Stimulated activated CD4-positive, alpha-beta T cell treated with anti-CD3 and anti-CD28 coated beads, Interleukin-4, amount 100 ng/mL, for 1 hour (primary cell): ENCODE measurements at places on chromosomes 3 and 15.
A peak's percentile ranks its signal among the peaks of the same experiment; 100 is the strongest.

GRCh38 chr3:176075046-176075445 lies 1122.2 kb downstream of the TBL1XR1 start:
- no peak for DNase-seq

DNA sequence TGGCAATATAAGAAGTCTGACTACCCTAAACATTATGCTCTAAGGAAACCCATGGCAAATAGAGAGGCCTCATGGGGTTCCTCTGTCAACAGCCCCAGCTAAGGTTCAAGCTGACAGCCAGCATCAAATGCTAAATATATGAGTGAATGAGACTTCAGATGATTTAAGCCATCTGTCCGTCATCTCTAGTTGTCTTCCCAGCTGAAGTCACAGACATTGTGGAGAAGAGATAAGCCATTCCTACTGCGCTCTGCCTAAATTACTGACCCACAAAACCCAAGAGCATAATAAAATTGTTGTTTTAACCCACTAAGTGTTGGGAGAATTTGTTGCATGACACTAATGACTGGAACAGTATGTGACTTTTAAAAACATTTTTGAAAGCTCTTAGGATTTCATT lies 87.3 kb upstream of the IGSF10 start:
- DNase-seq, result no peak

- DNase-seq, result no peak
Measured at GRCh38 chr3:195030791-195031321, 240.1 kb downstream of the XXYLT1 start.

DNA sequence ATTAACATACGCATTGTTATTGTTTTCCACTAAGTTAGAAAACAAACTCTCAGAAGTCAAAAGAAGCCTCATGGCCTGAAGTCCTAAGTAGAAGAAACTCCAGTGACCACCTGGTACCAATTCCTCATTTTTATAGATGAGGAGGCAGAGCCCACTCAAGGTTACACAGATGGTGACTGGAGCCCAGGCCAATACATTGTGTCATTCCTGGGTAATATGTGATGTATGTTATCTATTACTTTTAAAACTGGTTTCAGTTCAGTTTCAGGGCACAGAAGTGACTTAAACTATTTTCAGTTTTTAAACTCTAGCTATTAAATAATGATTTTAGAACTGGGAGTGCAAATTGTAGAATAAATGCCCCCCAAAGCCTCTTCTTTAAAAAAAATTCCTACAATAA lies 66.7 kb upstream of the STXBP5L start:
- DNase-seq, result no peak

- no peak for DNase-seq
Measured at GRCh38 chr3:9852528-9852927, 8.7 kb upstream of the RPUSD3 start.

DNA sequence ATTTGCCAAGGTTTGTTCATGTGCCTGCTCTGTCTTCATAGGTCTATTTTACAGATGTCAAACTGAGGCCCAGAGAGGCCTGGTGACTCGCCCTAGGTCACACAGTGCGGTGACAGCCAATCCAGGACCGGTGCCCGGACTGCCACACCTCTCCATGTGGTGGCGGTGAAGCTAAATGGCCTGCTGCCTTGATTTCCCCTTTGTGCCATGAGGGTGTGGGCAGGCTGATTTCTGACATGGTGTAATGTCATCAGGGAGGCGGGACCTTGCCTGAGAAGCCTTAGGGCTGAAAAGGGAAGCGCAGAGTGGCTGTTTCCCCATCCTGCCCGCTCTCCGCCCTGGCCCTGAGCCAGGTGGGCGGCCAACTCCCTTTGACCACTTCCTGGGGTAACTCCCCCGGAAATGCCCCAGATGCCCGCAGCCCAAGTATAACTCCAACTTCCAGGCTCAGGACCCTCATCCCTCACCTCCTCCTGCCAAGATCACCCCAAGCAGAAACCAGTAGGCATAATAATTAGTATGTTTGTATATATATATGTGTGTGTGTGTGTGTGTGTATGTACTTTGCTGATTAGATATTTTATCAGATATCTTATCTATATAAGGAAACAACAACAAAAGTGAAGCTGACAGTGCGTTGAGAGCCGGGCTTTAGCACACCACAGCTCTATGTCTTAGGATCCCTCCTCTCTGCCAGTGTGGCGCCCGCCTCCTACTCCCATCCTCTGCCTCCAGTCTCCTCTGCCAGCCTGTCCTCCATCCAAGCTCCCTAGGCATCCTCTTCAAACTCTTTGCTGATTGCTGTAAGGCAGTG lies 63.9 kb downstream of the IQSEC1 start:
- DNase-seq, result peak; percentile 34

GRCh38 chr15:92011611-92012367 lies 158.3 kb downstream of the SLCO3A1 start:
- peak; percentile 30 for DNase-seq

- DNase-seq, result no peak
Measured at GRCh38 chr3:141021261-141021660, 29.9 kb upstream of the SPSB4 start.

GRCh38 chr3:123292321-123293310 lies 90.9 kb downstream of the SEC22A start:
- DNase-seq, result no peak

DNA sequence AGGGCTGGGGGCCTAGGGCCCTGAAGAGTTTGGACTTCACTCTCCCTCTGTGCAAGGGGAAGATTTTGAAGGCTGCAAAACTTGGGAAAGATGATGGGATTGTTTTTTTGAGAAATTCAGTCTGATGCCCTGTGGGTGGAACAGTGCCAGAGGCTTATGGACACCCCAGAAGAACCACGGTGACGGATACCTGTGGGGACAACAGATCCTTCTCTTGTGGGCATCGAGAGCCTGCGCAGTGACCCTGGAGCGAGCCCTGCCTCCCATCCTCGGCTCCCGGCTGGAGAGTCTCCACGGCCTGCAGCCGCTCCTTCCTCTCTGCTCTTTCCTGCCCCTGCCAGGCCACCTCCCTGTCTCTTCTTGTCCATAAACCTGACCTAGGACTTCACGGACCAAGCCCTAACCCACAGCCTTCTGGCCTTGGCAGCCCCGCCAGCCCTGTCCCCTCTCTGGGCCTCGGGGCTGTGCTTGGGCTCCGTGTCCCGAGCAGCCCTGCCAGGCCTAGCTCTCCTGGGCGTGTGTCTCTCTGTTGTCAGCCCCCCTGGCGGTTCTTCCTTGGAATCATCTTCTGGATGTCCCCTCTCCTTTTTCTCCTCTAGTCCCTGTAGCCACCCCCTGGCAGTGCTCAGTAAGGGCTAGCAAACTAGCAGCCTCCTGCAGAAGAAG lies 98.4 kb downstream of the VGLL4 start:
- no peak for DNase-seq

DNA sequence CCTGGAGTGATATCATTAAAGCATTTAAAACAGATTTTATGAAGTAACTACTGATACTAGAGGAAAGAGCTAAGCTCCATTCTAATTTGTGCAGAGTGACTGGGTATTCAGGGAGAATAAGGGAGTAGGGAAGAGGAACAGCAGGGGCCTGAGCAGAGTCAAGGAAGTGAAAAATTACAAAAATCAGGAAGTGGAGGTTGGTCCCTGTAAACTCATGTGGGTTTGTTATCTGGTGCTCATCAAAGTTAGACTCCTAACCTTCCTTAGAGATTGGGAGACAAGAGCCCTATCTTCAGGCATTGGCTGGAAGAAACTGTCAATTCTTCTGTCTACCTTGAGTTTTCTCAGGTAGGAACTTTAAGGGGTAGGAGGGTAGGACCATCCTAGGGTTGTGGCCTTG lies 82.5 kb downstream of the NEK11 start:
- no peak for DNase-seq

- no peak for DNase-seq
Measured at GRCh38 chr3:78974181-78974790, 793.5 kb downstream of the ROBO1 start.

GRCh38 chr3:30628205-30628900 lies 22.0 kb downstream of the TGFBR2 start:
- DNase-seq, result no peak

- no peak for DNase-seq
Measured at GRCh38 chr3:122458992-122459391, 43.1 kb upstream of the WDR5B start.

GRCh38 chr3:16350597-16351318 lies 85.7 kb downstream of the OXNAD1 start:
- no peak for DNase-seq

GRCh38 chr3:131796111-131796510 lies 238.7 kb downstream of the CPNE4 start:
- no peak for DNase-seq

DNA sequence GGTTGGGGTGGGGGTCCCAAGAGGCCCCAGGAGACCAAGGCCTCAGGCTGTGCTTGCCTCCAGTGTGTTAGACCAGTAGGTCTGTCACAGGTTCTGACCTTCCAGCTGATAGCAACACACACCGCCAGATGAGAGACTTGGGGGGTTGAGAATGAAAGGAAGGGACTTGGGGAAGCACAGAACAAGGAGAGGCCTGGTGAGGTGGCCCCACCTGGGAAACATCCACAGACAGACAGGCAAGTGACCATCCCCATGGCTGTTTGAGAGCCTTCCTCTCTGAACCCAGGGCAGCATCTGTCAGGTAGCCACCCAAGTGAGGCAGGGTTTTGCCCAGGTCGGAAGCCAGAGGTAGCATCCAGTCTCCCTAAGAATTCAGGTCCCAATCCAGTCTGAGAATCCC lies 35.0 kb upstream of the VPS8 start:
- DNase-seq, result no peak

GRCh38 chr3:54376939-54377578 lies 254.7 kb downstream of the CACNA2D3 start:
- DNase-seq, result no peak

- no peak for DNase-seq
Measured at GRCh38 chr3:32432711-32433530, 41.3 kb downstream of the CMTM7 start.

DNA sequence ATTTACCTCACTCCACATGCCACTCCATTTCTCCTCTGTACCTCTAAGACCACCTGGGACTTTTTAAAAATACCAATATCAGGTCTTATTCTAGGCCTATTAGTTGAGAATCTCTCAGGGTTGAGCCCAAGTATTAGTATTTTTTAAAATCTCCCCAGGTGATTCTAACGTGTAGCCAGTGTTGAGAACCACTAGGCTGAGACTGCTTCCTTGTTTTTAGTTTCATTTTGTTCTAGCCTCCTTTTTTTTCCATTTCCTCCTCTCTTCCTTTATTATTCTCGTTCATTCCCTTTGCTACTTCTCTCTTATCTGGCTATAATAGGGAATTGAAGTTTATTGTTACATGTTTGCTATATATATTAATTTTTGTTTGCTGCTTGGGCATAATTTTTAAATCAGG lies 217.8 kb upstream of the CD96 start:
- DNase-seq, result no peak

- no peak for DNase-seq
Measured at GRCh38 chr3:7787871-7788828, 713.5 kb upstream of the LMCD1 start.

DNA sequence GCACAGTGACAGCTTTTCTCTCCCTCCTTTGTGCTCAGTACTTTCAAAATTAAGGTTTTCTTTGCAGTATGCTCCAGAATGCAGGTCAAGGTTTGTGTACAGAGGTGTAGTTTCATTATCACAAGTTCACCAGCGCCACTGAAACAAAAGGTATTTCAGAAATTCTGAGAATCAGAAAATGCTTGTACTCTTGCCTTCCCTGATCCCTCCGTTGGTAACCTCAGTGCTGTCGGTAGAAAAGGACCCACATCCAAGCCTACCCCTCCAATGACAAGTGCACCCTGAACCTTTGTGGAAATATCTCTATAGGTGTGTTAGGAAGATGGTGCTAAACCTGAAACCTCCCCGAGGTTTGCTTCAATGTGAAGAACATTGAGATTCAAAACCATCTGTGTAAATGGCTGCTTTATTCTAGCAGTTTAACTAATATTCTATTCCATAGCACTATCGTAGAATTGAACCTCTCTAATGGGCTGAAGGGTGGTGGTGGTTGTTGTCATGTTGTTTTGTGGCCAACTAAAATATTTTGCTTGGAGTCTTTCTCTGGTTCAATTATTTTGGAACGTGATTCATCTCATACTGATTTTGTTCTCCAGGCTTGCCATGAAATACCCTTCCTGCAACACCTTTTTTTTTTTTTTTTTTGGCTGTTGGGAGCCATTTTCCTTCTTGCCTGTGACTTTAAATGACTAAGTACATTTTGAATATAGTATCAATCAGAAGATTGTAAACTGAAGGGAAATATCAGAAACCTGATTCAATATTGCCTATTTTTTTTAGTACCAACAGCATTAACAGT lies 20.7 kb downstream of the ZBTB38 start:
- no peak for DNase-seq

GRCh38 chr3:89268059-89268458 lies 160.6 kb downstream of the EPHA3 start:
- no peak for DNase-seq

- DNase-seq, result no peak
Measured at GRCh38 chr15:55937040-55937439, 56.4 kb downstream of the NEDD4 start.

DNA sequence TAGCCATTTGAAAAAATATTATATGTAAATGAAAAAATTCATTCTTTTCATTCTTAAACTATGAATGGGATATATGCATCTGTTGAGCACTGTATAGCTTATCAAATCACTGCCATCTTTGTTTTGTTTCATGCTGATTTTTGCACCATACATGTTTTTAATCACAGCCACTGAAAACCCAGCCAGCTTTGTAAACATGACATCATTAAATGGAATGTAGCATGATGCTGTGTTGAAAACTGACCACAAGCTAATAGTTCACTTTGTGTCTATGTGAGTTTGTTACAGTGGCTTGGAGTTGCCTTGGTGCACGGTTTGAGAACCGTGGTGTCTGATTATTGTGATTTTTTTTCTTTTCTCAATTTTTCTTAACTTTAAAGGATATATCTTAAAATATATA lies 75.7 kb downstream of the GMPS start:
- DNase-seq, result no peak

- DNase-seq, result no peak
Measured at GRCh38 chr3:97952872-97953271, 19.4 kb downstream of the RIOX2 start.

GRCh38 chr3:133159498-133160475 lies 121.6 kb downstream of the TMEM108 start:
- DNase-seq, result no peak

DNA sequence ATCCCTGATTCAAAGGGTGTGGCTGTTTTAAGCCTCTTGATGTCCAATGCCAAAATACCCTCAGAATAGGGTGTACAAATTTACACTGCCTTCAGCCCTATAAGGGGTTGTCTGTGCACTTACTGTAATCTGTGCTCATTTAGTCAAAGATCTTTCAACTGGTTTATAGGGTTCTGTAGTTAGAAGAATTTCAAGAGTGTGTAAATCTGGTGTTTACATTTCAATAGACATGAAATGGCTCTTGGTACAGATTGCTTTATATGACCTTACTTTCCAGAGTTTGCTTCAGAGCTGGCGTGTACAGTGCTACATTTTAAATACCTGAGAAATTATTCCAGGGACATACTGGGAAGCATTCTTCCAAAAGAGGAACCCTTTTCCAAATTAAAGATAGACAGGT lies 399.3 kb downstream of the FOXP1 start:
- no peak for DNase-seq

- no peak for DNase-seq
Measured at GRCh38 chr3:72143322-72143721, 358.4 kb upstream of the PROK2 start.
